8988T (cell line): ENCODE measurements at places on chromosomes 4 and X.

- DNase-seq: no peak
Observed at GRCh38 chrX:129808829-129809796, 29.4 kb downstream of the SASH3 start.

GRCh38 chr4:89939994-89940393 lies 45.3 kb downstream of the MMRN1 start:
- DNase-seq: no peak

- DNase-seq: no peak
Observed at GRCh38 chrX:154738011-154738738, 12.7 kb downstream of the GAB3 start.

DNA sequence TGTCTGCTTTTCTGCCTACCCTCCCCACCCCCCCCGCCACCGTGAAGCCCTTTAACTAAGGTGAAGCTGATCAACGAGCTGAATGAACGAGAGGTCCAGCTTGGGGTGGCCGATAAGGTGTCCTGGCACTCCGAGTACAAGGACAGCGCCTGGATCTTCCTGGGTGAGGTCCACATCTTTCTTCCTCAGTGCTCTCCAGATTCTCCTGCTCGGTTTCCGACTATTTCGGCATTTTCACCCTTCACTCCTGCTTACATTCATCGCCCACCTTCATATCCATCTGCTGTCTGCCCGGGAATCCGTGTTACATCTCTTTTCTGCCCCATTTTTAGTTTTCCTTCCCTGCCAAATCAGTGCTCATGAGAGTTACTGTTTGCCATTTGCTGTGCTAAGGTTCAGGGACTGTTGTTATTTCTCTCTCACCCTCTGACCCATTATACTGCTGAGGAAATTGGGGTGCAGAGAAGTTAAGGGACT lies 459 bp downstream of the RBMX2 start:
- DNase-seq: no peak

GRCh38 chr4:113822555-113823290 lies 61.2 kb upstream of the CAMK2D start:
- no peak for DNase-seq

DNA sequence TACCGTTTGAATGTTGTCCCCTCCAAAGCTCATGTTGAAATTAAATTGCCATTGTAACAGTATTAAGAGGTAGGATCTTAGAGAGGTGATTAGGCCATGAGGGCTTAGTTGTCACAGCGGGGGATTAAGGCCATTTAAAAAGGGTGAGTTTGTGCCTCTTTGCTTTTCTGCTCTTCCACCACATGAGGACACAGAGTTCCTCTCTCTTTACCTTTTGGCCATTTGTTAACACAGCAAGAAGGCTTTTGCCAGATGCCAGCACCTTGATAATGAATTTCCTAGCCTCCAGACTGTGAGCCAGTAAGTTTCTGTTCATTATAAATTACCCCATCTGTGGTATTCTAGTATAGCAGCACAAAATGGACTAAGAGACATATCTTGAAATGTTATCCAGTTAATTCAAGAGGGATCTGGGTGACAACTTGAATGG lies 7.8 kb upstream of the HERC3 start:
- no peak for DNase-seq

- peak; percentile 30 for DNase-seq
Observed at GRCh38 chr4:82560853-82561785, 669 bp downstream of the TMEM150C start.
